ENCODE measurements at places on chromosomes 2 and 18. TPM values are rescaled to one million over a fixed set of nuclear protein-coding genes. Genes with fewer than 3 reads are reported as not detected.

DNA sequence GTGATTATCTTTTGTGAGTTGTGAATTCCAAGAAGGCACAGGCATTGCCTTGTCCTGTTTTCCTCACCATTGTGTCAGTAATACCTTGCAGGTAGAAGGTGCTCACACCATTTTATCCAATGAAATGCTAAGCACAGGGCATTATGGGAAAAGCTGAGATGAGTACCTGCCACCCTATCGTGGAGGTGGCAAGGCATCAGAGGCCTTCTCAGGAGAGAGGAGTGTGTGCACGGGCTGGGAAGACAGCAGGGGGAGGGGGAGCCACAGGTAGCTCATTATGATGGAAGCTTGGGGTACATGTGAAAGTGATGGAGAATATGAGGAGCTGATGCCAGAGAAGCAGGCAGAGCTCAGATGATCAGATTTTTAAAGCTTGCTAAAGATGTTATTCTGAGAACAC lies 69.5 kb downstream of the ASAP2 start:
- no peak for DNase-seq

- no peak for DNase-seq
These were observed 22.8 kb downstream of the ATP8B1 start for GRCh38 chr18:57780318-57780705.

CFAP65 gene
- polyA plus RNA-seq: 3.9 TPM

VAMP8 gene
- polyA plus RNA-seq: 58.9 TPM

SERPINB10 gene
- 0.15 TPM for polyA plus RNA-seq

Measured in right lung (tissue), 10 donors.